Stimulated activated CD8-positive, alpha-beta memory T cell treated with anti-CD3 and anti-CD28 coated beads, Interleukin-7, amount 100 ng/mL, for 1 hour (primary cell): ENCODE measurements at places on chromosomes 11 and 22.
A peak's percentile ranks its signal among the peaks of the same experiment; 100 is the strongest.

DNA sequence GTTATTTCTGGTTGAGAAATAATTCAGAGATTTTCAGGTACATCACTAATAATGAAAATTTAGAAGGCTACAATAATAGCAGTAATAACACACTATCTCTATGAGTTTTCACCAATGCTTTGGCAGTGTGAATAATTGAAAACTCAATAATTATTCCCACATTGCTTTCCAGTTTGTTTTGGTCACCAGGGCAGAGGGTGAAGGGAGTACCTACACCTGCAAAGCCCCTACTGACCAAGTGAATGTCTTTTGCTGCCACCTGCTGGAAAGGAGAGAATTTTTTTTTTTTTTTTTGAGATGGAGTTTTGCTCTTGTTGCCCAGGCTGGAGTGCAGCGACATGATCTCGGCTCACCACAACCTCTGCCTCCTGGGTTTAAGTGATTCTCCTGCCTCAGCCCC is 3.2 kb downstream of the NELL1 start:
- DNase-seq: no peak

- DNase-seq: no peak
Observed at GRCh38 chr11:12008790-12009616, 577 bp upstream of the DKK3 start.

DNA sequence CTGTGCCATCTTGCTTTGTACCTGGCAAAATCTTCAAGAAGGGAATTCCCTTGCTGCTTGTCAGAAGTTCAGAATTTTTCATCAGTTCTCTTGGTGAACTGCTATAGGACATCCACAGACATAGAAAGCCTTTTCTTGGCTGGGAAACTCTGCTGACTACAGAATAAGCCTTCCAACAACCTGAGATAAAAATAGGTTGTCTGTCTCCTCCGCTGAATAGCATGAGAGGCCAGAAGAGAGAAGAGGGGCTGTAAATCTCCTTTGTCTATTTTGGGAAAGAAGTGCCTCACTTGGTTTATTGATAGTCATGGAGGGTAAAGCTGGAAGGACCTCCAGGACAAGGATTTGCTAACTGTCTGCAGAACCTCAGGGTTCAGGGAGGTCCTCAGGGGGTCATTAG is 48.2 kb downstream of the C11orf91 start:
- DNase-seq: no peak

GRCh38 chr22:20744456-20744855 is 29.5 kb upstream of the SERPIND1 start:
- no peak for DNase-seq

- peak; percentile 53 for DNase-seq
Observed at GRCh38 chr11:5808500-5809121, at the start of gene OR52N2. Gene OR52N2, plus strand, starts transcription at chr11:5808924. Its CDS starts 11,412 bp downstream, at chr11:5820336.
